ENCODE measurements at places on chromosomes 5 and 9.

DNA sequence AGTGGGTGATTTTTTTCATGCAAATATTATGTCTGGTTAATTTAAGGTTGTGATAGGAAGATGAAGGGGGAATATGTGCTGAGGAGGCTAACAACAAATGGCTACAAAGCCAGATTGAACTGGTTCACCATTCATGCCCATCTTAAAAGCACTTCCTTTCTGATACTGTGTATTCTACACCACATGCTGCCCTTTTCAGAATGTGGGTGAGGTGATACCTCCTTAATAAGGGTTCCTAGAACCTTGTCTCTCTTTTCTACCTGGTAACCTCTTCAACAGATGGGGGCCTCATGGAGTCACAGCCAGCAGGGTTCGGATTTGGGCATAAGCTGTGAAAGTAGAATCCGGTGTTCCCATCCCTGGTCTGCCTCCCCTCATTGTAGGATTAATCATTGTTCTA is 1064.0 kb upstream of the SEMA6A start:
- DNase-seq: no peak

- no peak for DNase-seq
These were observed 24.7 kb upstream of the TMEM171 start for GRCh38 chr5:73095564-73096238.

DNA sequence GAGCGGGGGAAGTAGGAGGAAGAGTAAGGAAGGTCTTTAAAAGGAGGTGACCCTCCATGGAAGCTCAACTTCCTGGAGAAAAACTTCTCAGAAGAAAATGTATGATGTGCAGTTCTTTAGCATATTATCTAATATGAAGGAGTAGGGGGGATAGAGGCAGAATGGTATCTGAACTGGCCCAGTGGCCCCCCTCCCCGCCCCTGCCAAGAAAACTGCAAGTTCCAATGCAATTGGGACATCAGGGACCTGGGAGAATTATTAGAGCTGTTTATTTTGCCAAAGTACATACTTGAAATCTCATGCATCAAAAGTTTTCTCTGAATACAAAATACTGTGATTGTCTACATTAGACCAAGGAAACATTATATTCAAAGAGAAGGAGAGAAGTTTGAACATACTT is 40.6 kb upstream of the GAS1 start:
- no peak for DNase-seq

- no peak for DNase-seq
These were observed 1.1 kb upstream of the TNFAIP8 start for GRCh38 chr5:119354537-119355243.

DNA sequence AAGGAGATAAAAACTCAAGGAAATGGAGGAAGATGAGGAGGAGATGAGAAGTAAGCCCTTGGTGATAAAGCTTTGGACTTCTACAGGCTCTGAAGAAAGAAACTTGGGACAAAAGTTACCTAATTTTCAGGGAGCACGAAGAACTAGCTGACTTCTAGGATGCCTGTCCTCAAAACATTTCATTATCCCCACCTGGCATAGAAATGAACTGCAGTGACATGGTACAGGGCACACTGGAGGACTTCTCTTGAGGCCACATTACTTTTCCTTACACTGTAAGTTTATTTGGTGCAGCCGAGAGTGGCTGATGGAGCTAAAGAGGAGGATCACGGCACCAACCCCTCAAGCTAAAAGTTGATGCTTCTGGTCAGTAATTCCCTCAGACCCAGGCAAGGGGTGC is 269.5 kb upstream of the MSX2 start:
- no peak for DNase-seq

GRCh38 chr5:78747705-78748359 is 99.3 kb upstream of the LHFPL2 start:
- no peak for DNase-seq

DNA sequence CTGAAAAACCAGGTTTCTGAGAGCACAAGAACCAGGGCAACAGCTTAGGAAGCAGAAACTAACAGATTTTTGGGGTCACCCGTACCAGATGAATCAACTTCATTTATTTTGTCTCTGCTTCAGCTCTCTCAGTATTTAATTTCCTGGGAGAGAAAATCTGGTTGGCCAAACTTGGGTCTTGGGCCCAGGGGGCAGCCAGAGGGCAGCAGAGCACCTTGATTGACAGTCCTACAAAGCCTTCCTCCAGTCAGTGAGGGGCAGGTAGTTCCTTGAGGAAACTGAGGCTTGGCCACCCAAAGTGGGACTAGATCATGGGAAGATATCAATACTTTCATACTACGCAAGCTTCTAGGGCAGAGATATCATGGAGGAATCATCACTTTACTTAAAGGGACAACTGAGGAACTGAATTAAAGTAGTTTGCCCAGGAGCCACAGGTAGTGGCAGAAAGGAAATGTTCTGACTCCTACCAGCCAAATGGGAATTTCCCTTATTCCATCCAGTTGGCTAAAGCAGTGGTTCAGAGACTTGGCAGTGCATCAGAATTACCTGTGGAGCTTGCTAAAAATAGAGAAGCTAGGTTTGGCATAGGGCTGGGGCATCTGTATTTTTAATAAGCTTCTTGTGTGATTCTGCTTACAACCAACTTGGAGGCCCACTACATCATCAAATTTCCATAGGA is 21.5 kb upstream of the ARHGAP26 start:
- peak; percentile 35 for DNase-seq

DNA sequence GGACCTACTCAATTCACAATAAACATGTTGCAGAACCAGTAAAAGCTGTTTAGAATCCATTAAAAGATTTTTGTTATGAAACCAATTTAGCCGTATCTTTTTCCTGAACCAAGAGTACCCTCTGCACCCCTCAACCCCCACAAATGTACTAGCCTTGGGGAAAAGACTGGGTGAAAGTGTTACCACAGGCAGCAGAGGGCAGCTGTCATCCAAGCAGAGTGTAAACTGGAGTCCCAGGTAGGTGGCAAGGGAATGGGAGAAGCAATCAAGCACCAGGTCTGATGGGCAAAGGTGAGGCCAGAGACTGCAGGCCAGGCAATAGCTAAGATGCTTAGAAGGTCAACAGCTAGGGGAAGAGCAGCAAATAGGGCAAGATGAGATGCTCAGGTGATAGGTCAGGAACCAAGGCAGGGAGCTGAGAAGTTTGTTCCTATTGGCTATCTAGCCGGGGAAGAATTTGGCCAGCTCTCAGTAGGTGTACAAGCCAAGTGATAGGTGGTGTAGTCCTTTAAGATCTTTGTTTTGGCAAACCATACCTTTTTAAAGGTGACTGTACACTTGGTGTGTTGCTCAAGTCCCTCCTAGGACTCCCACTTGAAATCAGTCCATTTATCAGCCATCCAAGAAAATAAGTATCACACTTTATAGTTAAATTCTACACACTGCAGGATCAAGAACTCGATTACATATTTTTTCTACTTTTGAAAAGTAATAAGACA is 77.8 kb upstream of the CCDC112 start:
- no peak for DNase-seq

DNA sequence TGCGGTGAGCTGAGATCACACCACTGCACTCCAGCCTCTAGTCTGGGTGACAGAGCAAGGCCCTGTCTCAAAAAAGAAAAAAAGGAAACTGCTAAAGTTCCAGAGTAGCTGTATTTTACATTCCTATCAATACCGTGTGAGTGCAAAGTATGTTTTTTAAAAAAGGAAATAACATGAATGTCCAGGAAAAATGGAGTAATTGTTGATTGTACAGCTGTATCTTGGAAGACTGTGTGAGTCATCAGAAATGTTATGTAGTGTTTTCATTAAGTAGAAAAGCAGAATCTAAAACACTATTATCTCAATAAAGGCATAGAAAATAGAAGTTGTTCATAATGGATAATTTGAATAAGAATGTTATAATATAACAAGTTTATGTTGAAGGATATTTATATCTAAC is 53.9 kb downstream of the ZCCHC7 start:
- DNase-seq: peak; percentile 18

DNA sequence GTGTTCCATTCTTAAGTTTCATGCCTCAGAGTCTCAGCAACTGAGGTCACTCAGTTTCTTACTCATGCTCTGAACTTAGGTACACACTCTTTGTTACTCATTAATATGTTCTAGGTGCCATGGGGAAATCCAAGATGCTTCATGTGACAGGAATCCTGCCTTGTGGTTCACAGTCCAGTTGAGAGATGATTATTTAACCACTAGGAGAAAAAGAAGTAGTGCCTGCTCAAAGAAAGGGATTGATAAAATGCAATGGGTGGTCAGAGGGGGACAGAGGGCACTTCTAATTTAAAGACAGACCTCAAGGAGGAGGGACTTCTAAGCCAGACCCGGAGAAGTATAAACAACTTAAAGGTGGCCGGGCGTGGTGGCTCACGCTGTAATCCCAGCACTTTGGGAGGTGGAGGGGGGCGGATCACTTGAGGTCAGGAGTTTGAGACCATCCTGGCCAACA is 69.0 kb downstream of the UGCG start:
- DNase-seq: peak; percentile 100

DNA sequence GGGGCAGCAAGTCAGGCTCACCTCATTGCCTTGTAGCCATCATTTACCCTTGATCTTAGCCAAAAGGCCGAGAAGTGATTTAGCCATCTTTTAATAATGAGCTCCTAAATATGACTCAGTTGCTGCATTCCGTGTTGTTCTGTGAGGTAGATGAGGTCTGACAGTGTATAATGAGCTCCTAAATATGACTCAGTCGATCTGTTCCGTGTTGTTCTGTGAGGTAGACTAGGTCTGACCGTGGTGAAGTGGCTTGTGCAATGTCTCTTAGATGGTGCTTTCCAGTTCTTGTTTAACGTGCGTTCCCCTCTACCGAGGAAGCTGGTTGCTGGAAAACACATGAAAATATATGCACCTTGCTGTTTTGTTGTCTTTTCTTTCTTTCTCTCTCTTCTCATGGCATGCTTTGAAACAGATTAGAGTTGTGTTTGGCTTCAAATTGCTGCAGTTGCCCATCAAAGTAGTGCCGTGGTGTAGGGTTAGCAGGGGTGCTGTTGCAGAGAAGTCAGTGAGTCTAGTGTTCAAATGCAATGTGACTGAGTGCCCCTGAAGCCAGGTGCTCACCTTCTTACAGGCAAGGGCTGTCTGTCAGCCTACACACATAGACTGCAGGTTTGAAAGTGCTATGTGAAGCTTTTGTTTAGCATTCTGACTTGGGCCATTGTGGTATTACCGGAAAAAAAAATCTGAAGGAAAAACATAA is 118.6 kb downstream of the KDM4C start:
- peak; percentile 18 for DNase-seq

DNA sequence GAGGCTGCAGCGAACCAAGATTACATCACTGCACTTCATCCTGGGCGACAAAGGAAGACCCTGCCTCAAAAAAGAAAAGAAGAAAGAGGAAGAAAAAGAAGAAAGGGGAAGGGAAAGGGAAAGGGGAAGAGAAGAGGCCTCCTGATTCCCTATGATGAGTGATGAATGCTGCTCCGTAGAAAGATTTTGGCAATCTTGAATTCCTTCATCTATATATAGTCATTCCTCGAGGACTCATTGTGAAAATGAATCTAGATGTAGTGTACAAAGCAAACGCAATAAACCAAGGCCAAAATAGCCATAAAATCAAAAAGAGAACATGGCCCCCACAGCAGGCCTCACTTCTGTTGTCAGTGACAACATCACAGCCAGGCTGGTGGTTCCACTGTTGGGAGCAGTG is 218.0 kb downstream of the DCP2 start:
- no peak for DNase-seq

DNA sequence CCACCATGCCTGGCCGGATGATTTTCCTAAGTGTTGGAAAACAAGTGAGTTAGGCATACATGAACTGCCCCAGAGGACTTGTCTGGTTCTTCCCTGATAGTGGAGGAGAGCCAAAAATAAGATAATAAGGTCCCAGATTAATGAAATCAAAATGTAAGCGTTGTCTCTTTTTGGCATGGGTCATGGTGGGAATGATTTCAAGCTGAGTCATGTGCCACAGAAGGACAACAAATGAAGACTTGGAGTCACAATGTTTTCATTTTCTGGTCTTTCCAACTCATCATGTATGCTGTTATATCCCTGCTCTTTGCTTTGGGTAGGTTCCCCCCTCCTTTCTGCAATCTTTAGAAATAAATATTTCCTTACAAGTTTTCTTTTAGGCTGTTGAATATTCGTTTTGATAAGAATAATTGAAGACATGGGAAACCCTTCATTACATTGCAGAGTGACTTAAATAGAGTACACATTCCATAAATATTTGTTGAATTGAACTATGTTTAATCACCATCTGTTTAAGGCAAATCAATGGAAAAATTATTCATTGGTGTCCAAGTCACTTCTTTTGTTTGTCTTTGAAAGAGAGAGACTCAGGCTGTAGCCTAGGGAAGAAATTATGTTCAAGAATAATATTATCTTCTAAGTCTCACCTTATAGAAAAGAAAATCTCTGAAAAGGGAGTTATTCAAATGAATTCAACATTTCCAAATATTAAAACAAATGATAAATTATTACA is 196.3 kb downstream of the CSNK1G3 start:
- DNase-seq: peak; percentile 61

DNA sequence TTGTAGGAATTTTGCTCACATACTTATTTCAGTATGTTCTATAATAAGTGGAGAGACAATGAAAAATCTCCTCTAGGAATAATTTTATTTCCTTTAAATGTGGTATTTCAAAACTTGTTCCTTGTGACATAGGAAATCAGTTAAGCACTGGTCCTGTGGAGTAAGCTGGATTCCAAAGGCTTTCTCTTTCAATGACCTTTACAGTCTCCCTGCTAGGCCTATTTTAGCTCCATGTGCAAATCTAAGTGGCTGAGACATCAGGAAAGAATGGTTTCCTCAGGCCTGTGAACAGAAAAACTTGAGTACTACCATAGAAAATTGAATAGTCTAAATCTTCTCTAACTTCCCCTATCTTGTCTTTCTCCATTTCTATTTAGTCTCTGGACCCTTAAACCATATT is 514.2 kb upstream of the TLE4 start:
- no peak for DNase-seq
